ACHN (cell line): ENCODE measurements at places on chromosomes 5 and 9.

- DNase-seq, result no peak
Observed at GRCh38 chr5:168734620-168735300, 155.6 kb upstream of the PANK3 start.

DNA sequence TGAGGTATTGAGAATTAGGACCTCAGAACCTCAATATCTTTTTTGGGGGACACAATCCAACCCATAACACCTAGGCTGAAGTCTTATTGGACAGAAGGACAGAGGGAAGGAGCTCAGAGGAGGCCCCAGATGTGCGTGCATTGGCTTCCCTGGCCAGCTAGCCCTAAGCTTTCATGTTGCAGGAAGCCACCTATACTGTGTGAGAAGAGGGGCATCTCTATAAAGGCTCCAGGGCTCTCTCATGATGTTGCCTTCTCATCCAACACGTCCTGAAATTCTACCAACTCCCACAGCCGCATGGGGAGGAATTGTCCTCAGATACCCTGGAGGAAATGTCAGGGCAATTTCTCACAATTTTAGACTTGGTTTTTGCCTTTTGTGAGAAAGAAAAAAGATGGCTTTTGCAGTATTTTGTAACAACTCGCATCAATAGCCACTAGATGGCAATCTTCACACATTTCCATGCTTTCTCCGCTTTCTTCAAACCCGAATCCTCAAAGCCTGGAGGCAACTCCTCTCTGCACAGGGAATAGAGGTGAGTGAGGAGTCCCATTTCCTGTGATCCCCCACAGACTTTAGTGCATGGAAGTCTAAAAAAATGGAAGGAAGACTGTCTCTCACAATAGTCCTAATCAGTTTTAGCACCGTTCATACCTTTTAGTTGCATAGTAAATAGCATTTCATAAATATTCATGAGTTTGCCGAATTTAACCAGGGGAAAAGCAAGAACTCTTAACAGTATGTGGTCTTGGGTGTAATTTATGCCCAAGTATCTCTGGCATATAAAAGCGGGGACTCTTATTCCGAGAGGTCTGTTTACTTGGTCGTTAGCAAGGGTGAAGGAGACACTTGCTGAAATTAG, 7.4 kb upstream of the PPP3R2 start:
- peak; percentile 43 for DNase-seq

GRCh38 chr9:81227507-81228245, 461.7 kb downstream of the TLE1 start:
- DNase-seq, result no peak

DNA sequence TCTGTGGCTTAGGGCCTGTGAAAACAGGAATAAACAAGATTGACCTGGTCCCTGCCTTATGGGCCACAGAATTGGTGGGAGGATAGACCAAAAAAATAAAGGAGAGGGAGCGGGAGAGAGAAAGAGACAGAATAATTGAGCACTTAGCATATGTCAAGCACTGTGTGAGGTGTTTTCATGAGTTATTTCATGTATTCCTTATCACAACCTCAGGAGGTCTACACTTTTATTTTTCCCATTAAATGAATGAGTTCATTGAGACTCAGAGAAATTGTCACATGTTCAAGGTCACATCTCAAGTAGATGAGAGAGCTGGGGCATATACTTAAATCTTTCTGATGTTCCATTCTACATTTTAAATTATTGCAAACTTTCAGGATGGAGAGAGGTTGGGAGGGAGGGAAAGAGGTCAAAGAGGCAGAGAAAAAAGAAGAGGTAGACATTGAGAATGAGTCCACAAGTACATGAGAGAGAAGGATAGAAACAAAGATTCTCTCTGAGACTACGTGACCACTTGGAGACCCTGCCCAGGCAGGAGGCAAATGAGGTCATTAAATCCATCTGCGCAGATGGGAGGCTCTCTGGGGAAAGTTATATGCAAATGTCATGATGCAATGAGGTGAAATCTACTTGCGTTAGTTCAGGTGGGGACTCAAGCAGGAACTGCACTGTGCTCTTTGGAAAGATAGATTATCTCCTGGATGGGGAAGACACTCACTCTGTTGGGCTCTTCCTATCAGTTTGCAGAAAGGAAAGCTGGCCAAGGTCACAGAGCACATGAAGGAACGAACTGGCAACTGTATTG, 241.5 kb downstream of the PAPPA start:
- no peak for DNase-seq

- no peak for DNase-seq
Observed at GRCh38 chr9:94926431-94926800, 199.9 kb downstream of the AOPEP start.

- no peak for DNase-seq
Observed at GRCh38 chr5:78280261-78280660, 14.2 kb downstream of the AP3B1 start.

GRCh38 chr9:128091144-128091543, 23.1 kb downstream of the SLC25A25 start:
- no peak for DNase-seq

DNA sequence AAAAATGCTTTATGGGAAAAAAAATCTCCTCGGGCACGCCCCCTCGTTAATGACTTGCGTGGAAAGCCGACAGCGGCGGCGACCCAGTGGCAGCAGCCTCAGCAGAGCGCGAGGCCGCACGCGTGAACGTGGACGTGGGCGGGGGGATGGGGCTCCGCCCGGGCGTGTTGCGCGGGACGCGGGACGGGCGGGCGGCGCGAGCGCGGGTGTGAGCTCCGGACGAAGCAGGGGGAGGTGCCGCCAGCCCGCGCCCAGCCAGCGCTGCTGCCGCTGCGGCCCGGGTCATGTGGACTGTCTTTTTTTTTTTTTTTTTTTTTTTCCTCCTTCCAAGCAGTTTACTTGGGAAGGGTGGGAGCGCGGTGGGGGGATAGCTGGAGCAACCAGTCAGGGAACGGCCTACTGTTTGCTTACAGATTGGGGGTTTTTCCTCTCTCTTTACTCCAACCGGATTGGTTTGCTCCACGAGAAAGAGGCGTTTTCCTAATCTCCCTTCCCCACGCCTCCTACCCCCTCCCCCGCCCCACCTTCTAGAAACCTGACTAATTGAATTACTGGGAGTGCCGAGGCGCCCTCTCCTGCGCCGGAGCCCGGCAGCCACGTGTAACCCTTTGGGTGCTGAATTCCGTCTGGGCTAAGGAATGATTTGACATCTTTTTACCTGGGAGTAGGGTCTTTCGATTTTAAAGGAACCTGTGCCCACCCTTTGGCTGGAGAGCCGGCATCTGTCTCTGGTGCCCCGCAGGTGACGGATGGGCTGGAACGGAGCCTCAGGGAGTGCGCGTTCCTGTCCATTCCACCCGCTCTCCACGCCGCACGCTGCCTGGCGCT, 1.7 kb upstream of the EFNA5 start:
- peak; percentile 96 for DNase-seq

DNA sequence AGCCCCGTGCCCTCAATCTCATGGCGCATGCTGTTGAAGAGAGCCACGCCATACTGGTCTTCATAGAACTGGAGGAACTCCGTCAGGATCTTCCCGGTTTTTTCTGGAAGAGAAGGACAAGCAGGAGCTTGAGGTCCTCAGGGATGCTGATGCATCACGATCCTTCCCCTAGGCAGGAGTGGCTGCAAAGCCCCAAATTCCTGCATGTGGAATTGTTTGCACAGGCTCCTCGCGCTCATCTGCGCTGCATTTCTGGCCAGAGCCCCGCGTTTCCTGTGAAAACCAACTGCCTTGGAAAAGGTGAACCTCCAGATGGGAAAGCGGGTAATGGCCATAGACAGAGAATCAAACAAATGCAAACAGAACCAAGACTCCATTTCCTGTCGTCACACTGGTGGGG, 80.4 kb downstream of the LRSAM1 start:
- no peak for DNase-seq

DNA sequence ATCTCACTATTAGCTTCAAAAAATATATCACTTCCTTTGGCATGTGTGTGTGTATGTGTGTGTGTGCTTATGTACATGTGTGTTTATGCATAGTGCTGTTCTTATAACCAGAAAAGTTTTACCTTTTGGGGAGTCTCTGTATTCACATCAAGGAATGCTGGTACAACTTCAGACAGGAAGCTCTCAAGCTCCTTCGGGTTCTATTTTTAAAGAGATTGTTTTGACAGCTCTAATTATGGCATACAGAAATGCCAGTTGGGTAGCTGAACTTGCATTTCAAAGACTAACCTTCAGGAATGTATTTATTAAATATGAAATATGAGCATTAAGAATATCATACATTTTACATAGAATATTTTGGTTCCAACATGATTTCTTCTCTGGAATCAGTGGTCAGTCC, 163.1 kb downstream of the DTWD2 start:
- no peak for DNase-seq

GRCh38 chr9:136119061-136119882, 597 bp upstream of the TMEM250 start:
- DNase-seq, result peak; percentile 52

DNA sequence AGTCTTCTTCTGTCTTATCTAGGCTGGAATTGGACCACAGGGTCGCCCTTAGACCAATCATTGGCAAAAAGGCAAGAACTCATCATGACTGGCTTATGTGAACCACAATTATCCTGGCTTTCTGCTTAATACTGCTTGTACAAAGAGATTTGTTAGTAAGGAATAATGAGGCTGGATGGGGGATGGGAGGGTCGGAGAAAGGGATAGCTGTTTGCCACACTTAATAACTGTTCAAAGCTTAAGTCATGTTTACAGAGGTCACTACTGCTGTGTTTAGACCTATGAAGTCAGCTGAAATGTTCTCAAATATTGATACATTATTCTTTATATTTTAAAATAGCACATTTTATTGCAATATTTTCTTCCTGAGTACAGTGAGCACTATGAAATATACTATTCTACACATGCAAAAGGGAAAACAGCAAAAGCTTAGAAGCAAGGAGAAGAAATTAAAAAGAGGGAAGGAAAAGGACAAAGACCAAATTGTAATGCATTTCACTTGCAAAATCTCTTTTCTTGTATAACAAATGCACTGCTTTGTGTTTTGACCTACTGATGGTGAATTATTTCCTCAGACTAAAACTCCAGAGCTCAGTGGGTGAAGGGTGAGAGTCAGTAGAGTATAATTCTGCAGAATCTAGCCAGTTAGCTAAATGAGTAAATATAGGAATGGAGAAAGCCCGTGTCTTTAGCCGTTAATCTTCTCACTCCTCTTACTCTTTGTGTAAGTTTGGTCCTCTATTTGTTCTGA, 404.9 kb upstream of the ZNF608 start:
- no peak for DNase-seq

DNA sequence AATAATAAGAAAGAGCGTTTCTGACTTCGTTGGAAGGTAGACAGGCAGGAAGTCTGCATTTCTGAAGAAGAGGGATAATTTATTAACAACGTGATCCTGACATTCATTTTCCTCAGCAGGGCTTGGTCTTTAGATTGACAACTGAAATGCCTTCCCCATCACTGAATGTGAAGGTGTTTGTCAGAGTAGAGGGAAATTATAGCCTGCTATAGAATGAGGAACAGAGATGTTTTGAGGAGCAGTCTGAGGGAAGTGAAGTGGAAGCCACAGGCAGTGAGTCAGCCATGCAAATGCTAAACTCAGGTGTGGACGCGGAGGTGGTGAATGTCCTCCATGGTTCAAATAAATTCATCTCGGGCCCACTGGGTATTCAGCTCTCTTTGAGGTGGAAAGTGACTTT, 30.5 kb downstream of the C7 start:
- no peak for DNase-seq

DNA sequence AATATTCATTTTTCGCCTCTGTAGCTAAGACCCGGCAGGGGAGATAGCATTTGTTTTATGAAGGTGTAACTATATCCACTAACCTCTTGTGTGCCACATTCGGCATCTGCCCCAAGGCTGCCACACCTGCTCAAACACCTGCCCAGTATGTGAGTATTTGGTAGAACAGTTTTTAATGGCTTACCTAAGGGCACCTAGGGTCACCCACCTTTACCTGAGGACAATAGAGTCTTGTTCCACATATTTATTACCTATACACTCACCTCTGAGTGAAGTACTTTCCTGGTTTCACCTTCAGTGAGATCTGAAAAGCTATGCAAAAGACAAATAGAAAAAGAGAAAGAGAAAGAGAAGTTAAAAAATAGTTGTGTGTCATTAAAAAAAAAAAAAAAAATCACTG, 68.0 kb upstream of the PIP5K1B start:
- DNase-seq, result no peak

- peak; percentile 2 for DNase-seq
Observed at GRCh38 chr9:29208670-29209069, 1635.4 kb upstream of the C9orf72 start.

GRCh38 chr9:93586290-93587057, 10.1 kb downstream of the PHF2 start:
- DNase-seq, result no peak

DNA sequence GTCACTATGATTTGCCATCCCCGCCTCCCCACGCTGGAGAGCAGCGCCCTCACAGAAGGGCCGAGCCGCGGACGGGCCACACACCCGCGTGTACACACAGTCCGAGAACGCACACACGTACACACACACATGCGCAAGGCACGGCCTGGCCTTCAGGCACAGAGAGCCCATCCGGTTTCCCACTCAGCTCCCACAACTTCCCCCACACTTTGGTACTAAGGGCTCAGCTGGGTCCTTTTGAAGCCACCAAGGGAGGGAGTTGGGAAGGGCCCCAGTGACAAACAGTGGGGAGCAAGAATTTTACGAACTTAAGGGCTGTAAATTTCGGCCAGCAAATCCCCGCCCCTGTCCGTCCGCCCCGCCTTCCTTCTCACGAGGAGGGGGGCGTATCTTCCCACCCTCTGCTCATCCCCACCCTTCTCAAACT, 133.3 kb upstream of the HAND1 start:
- DNase-seq, result no peak

GRCh38 chr9:137611623-137612609, 6.4 kb downstream of the ARRDC1 start:
- peak; percentile 86 for DNase-seq

DNA sequence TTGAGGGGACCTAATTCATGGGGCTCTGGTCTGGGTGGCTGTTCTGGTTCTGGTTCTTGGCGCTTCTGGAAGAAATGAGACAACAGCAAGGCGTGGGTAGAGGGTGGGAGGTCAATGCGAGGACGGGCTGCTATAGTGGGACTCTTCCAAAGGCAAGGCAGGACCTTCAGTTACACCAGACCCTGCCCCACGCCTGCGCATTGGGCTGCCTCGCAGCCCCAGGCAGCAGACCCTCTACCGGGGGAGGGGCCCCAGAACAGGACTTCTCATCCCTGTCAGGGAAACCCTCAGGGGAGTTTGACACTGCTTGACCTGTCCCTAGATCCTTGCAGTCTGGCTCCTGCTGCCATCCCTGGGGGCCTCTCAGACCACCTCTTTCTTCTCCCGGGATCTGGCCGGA, 18.5 kb downstream of the CCDC69 start:
- no peak for DNase-seq

- DNase-seq, result peak; percentile 24
Observed at GRCh38 chr9:116686693-116687073, 422 bp upstream of the TRIM32 start.

- no peak for DNase-seq
Observed at GRCh38 chr5:50441493-50441955, 436 bp upstream of the EMB start.

DNA sequence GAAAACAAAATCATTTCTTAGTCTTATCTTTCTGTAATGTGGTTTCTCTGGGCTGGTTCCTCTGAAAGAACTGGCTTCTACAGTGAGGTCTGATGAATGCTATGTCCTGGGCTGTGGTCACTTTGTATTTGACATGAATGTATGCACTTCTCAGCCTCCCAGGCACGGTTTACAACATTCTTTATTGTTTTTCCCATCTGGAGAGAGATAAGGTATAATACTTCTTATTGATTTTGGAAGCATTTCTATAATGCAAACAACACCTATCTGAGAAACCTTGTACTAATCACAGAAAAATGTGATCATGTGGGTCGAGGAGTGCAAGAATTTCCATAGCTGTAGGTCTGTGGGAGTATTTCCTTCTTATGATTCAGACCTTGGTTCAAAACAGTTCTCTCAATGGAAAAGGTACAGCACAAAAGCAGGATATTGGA, 46.9 kb downstream of the ACTBL2 start:
- DNase-seq, result no peak
